ENCODE measurements at places on chromosomes 12 and 14.

GRCh38 chr12:97425802-97426491 is 36.7 kb upstream of the RMST start:
- no peak for DNase-seq

DNA sequence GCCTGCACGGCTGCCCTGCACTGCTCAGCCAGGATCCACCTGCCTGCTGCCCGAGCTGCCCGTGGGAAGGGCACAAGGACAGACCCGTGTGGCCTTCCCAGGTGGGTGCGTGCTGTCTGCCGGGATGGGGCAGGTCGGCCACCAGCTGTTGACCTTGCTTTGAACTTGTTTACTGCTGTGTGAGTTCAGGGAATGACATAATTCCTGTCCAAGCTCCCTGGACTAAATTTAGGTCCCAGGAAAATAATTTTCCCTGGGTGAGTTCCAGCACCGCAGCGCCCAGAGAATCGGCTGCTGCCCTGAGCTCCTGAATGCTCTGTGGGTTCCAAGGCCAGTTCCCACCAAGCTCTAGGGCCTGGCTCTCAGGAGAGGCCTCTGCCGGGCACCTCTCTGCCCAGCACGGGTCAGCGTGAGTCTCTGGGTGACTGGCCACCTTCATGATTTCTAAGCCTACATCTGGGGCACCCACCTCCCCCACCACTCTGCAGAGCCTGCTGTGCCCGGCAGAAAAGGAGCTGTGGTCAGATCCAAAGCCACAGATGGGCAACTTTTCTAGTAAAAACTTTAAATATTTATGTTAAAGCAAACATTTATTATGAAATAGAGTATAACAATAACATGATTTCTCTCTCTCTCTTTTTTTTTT is 27.2 kb upstream of the MLXIP start:
- DNase-seq: no peak

GRCh38 chr14:61486930-61487495 is 165.6 kb downstream of the PRKCH start:
- no peak for DNase-seq

DNA sequence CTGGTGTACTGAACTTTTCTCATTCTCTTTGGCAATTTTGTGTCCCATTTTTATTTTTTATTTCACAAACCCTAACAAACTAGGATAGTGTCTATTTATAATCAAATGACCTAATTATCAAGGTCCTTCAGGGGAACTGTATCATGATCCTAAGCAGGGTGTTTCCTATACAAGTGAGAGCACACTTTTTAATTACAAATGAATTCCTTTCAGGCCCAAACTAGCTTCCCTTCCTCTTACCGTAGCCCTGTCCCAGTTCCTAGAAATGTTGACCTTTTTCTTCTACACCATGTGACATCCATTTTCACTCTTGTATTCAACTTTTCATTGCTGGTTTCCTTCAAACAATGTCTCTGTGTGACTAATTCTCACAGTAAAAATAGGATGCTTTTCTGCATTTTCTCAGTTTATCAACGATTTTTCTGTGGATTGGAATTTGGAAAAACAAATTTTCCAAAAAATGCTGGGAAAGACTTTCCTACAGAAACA is 411.4 kb downstream of the CCDC91 start:
- DNase-seq: no peak

DNA sequence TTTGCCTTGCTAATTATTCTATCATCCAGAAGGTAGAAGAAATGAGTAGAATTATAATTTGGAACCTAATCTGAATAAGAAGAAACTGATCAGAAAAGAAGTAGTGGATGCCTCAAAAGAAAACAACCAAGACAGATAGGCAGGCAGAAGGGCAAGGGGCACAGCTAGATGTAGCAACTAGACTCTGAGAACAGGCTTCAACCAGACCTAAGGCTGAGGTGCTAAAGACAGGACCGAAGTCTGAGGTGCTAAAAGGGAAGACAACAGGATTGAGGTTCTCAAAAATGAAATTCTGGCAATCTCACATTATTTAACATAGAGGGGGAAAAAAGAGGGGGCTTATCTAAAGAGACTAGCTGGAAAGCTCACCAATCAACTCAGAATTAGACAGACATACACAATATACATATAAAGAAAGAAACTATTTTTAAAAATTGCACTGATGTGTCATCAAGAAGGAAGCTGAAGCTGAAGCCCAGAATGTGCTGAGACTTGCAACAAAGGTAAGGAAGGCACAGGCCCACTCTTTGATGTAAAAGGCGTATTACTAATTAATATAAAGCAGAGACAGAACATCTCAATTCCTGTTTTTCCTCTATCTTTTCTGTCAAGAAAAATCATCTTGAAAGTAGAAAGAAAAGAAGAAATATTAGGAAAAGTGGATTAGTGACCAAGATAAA is 43.8 kb upstream of the CSRNP2 start:
- no peak for DNase-seq

- no peak for DNase-seq
These were observed 151.9 kb downstream of the ACSS3 start for GRCh38 chr12:81229759-81230158.

DNA sequence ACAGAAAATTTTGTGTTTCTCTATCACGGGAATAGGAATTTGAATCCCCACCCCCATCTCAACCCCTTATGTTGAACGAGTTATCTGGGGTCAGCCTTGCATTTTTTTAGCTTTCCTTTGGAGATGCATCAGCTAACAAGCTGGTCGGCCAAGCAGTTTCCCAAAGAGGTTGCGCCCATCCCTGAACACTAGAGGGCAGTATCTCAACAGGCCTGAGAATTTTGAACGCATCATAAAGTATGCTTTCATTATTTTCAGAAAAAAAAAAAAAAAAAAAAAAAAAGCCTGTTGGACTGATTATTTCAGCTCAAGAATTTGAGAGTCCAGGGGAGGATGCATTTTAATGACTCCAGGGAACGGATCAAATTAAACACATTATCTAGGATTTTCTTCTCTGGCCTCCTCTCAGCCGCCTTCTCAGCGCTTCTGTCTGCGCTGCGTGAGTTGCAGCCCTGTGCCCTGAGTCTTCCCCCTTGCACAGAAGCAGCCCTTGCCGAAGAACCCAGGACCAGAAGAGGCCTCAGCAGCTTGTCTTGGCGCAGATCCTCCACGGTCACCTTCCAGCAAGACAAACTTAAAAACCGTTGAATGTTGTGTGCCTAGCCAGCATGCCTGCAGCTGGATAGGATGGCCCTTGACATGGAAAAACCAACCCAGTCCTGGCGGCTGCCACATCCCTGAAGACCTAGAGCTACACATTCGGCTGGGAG is 76.6 kb upstream of the GZMB start:
- peak; percentile 63 for DNase-seq

- DNase-seq: no peak
These were observed 43.9 kb upstream of the ESR2 start for GRCh38 chr14:64337888-64338615.

DNA sequence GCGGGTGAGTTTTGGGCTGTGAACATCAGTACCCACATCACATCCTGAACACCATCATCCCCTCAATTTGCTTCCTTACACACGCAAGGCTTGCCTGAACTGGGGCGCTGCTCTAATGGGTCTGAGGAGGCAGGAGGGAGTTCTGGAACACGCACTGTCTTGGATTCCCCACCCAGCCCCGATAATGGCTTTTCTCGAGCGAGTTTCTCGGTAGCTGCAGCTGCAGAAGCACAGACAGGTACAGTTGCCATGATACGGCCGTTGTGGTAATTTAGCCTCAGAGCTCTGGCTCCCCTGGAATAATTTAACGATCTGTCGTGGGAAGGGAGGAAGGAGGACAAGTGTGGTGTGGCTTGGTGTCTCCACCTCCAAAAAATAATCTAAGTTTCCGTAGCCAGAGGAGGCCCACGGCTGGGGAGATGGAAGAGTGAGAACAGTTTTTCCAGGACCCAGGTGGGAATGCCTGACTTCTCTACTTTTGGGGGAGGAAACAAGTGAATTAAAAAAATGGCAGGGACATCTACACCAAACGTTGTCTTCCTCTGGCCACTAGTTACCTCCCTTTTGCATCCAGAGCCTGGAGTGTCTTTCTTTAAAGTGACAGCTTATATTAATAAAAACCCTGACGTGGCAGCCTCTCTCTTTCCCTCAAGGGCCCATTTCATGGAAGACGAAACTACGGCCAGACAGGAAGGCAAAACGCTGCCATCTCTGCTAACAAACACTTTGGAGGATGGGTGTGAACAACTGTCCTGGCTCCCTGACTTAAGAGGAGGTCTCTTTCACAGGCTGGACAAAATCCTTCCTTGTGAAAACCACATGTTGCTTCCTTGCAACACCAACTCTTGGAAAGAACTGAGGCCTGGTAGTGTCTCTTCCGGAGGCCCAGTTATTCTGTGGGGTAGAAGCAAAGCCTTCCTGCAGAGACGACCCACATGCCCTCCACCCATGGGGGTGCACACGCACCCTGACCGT is 84.8 kb downstream of the RBM19 start:
- peak; percentile 54 for DNase-seq

- no peak for DNase-seq
These were observed 12.6 kb upstream of the MEG3 start for GRCh38 chr14:100813291-100813690.

DNA sequence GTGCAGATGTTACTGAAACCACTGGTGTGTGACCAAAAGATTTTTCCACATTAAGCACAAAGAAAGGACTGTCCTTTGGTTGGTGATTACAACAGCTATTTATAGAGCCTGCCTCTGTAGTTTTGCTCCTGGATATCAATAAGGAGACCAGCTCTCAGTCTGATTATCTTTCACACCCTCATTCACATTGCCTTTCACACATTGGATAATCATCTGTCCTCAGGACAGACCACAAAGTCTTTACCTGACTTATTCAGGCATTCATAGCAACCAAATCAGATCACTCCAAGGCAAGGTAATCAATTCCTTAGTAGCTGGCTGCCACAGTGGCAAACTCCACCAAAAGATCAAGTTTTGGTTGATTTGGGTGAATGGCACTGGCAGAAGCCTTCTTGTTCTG is 59.6 kb upstream of the CPSF6 start:
- no peak for DNase-seq

DNA sequence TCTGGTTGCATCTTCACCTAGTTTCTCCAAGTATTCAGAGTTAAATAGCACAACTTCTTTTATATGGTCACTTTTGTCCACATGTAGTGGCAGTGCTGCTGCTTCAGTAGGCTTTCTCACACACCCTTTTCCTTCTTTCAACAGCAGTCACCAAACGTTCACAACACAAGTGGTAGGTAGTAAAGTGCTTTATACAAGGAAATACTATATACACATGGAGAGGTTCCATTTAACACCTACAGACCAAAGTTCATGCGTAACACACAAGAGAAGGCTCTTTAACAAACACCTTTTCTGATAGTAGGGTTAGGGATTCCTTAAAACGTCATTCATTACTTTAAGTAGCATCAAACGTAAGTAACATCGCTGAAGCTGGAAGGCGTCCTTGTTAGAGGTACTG is 107.1 kb upstream of the USP44 start:
- DNase-seq: no peak

DNA sequence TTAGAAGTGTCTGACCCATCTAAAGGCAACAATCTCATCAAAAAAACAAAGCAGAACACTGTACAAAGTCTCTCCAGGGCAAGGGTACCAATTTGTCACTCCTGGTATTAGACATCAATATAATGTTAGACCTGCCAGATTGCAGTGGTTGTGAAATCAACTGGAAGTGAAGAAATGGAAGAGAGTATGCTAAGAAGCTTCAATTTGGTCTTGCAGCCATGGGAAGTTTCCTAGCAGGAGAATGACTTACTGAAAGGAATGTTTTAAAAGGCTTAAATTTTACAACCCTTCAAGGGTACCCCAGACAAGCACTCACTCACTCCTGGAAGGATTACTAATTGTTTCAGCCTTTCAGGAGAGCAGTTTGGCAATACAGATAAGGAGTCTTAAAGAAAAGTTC is 18.9 kb downstream of the LLPH start:
- DNase-seq: no peak

- no peak for DNase-seq
These were observed 105.5 kb downstream of the NUAK1 start for GRCh38 chr12:106033161-106033675.

DNA sequence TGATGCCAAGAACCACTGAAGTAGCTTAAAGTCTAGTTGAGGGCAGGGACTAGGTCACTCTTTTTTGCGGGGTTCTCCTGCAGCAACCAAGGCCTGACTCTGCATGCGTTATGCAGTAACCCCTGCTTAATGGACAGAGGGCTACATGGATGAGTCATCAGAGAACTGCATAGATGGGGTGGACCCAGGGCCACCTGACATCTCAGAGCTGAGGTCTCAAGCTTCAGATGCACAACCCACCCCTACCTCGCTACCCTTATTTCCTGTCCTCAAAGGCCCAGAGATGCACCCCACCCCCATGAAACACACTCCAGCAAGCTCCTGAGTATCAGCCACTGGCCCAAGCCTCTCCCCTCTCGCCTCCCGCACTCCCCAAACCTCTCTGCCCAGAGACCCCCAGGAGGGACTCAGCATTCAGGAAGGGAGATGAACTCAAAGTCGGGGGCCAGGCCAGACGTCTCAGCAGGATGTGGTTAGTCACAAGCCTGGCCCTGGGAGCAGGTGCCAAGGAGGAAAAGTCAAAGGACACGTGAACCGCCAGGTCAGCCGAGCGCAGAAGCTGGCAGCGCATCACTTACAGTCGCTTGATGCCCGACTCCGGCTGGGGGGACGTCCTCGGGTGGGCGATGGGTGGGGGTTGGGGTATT is 25.8 kb downstream of the SNRNP35 start:
- no peak for DNase-seq

GRCh38 chr12:120350576-120351350 is 18.2 kb downstream of the MSI1 start:
- DNase-seq: peak; percentile 65

- no peak for DNase-seq
These were observed 49.5 kb downstream of the DCAF4 start for GRCh38 chr14:72975770-72976169.

GRCh38 chr14:71048393-71048792 is 141.1 kb downstream of the PCNX1 start:
- no peak for DNase-seq

DNA sequence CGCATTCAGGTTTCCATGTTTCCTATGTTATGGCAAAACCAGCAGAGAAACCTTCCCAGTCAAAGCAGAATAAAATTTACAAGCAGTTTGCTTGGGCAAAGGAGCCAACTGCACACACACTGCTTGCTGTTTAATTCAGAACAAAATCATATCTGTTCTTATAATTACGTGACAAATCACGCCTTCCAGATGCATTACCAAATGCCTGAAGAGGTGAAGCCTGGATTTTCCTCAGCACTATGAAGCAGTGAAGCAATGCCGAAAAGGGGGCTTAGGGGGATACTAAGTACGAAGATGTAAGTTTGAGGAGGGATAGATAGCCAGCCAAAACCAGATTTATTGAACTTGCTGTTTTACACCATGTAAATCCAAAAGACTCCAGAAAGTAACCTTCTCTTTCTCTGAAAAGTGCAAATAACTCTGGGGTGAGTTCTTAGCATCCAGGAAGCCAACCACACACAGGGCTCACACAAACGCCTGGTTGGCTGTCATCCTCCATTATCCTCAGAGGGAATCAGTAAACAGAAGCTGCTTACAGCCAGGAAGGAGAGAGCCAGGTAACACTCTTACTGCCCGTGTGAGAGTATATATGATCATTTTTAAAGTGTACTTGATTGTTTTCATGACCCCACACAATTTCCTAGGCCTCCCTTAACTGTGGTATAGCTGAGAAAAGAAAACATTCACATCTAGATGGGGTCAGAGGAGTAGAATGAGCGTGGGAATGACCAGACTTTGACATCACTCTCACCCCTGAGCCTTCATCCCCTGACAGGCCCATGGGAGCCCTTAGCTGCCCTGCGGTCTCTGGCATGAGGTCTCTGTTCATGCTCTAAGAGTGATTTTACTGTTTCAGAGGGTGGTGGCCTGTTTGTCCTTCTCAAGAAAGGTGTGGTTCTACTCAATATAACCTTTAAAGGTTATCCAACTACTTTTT is 442.5 kb downstream of the EGLN3 start:
- DNase-seq: no peak

All from right forelimb (tissue), 1 donor.